Tongue (tissue), 3 donors: ENCODE measurements at places on chromosomes 6 and 20.

- no peak for DNase-seq
These were observed 10.1 kb upstream of the RTF2 start for GRCh38 chr20:56458206-56458821.

- no peak for DNase-seq
These were observed 20.5 kb downstream of the PTK7 start for GRCh38 chr6:43096451-43097097.

GRCh38 chr6:14031516-14031915, 86.1 kb upstream of the CD83 start:
- no peak for DNase-seq

DNA sequence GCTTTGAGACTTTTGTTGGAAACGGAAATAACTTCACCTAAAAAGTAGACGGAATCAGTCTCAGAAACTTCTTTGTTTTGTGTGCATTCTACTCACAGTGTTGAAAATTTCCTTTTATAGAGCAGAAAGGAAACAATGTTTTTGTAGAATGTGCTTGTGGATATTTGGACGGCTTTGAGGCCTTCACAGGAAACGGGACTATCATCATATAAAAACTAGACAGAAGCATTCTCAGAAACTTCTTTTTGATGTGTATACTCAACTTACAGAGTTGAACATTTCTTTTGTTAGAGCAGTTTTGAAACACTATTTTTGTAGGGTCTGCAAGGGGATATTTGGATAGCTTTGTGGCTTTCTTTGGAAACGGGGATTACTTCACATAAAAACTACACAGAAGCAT, 627.5 kb upstream of the ZNF337 start:
- no peak for DNase-seq

GRCh38 chr6:143349530-143349929, 101.0 kb downstream of the ADAT2 start:
- DNase-seq = no peak

DNA sequence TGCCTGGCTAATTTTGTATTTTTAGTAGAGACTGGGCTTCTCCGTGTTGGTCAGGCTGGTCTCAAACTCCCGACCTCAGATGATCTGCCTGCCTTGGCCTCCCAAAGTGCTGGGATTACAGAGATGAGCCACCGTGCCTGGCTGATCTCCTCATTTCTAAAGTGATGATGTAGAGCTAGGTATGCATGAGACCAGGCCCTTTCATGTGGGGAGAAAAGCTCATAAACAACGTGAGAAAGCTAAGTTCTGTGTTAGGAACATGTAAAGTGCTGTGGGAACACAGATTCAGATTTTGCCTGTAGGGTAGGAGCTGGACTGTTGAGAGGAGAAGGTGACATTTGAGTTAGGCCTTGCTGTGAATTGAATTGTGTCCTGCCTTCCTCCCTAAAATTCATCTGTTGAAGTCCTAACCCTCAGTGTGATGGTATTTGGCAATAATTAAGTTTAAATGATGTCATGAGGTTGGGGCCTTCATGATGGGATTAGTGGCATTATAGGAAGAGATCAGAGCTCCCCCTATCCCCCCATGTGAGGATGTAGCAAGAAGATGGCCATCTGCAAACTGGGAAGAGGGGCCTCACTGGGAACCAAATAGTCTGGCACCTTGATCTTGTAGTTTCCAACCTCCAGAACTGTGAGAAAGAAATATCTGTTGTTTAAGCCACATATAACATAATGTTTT, 49.2 kb downstream of the SCAND1 start:
- no peak for DNase-seq

- peak; percentile 88 for DNase-seq
These were observed 50.7 kb upstream of the INSM1 start for GRCh38 chr20:20317195-20317594.

DNA sequence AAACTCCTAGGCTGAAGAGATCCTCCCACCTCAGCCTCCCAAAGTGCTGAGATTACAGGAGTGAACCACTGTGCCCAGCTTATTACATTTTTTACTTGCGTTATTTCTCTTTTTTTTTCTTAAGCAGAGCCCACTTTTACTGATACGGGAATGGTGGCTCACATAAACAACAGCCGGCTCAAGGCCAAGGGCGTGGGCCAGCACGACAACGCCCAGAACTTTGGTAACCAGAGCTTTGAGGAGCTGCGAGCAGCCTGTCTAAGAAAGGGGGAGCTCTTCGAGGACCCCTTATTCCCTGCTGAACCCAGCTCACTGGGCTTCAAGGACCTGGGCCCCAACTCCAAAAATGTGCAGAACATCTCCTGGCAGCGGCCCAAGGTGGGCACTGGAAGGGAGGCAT, 10.5 kb downstream of the CAPN11 start:
- peak; percentile 56 for DNase-seq

GRCh38 chr6:55756531-55757031, 118.8 kb downstream of the BMP5 start:
- DNase-seq = no peak

- no peak for DNase-seq
These were observed at the start of gene TPMT for GRCh38 chr6:18154507-18155149. Gene TPMT, minus strand, starts transcription at chr6:18155077. Its CDS starts 5,950 bp downstream, at chr6:18149127.

- DNase-seq = no peak
These were observed 12.9 kb downstream of the SOD2 start for GRCh38 chr6:159680104-159680503.

DNA sequence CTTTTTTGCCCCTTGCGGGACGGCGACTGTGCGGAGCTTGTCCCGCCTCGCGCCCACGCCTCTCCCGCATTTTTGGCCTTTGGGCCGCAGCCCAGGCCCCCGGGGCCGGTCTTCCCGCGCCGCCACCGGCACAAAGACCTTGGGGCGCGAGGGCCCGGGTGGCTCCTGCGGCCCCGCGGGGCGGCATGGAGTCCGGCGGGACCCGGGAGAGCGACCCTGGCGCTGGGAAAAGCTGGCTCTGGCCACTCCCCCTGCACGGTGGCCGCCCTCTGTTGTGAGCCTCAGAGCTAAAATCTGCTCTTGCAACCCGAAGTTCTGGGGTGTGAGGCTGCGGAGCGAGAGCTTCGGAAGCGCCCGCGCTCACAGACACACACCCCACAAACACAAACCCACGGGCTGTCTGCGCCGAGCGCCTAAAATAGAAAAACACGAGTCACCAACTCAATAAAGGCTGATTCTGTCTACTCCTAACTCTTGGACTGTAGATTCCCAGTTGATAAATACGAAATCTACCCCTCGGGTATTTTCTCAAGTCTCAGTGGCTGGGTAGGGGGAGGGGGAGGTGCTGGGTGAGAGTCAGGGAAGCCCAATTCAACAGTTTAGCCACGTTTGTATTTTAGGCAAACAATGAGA, 496 bp upstream of the BEND3 start:
- peak; percentile 69 for DNase-seq

DNA sequence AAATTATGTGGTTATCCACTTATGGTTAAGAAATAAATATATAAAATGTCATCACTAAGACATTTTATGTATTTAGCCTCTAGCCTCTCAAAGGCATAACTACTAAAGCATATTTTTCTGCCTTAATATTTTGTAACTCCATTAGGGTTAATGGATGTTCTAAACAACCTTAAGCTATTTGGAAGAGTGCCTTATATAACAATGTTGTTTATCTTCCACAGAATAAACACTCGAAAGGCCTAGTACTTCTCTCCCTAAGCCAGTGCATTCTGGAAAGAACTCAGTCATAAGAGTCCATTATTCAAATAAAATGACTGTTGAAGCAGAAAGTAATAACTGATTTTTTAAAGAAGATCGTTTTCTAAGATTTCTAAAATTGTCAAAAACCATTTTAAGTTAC, 15.0 kb upstream of the PRIM2 start:
- DNase-seq = no peak

DNA sequence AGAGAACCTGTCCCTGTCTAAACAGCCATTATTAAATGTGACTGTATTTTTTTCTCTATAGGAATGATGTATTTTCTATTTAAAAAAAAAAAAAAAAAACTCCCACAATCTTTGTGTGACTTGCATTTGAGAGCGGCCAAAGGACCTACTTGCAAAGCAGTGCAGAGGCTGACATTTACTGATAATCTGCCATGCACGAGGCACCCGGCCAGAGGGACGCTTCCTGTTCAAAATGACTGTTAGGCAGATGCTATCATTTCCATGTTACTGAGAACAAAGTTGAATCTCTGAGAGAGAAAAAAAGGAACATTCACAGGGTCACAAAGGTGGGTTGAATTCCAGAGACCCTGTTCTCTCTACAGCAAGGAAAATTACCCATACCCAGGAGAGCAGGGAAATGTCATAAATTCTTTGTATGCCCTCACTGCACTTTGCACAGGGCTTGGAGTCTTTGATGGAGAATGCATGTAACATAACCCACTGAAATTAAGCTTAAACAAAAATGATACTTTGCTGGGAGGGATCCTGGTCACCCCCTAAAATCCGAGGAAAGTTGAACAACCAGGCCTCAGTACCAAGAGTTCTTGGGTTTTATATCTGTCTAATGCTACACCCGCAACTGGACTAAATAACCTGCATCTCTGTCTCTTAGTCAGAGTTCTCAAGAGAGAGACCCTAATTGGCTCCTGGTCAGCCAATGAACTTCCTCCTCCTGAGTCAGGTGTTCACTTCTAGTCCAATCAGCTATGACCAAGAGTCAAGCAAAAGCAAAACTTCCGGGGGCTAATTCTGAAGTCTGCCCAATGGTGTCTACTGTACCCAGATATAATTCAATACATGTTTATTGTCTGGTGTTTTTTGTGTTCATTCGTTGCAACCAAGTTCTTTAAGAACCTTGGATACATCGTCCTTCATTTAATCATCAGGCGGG, 61.2 kb downstream of the GCLC start:
- no peak for DNase-seq

DNA sequence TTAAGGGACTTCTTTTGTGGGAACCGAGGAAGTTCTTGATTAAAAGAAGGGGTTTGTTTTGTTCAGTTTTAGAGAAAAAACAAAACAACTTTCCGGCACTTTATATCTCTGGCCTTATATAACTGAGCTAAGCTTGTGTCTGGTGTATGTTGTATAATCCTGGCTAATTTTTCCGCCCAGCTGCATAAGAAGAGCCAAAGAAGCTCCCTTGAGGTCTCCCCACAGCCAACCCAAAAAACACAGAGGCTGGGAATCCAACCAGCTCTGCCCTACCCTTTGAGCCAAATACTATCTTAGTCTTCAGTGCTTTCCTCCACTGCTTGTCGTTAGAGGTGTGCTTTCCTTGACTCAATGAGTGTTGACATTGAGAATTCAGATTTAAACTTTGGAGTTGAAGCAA, 45.5 kb upstream of the RNF146 start:
- peak; percentile 8 for DNase-seq

GRCh38 chr6:143064951-143065683, 4.4 kb downstream of the AIG1 start:
- DNase-seq = no peak

- peak; percentile 94 for DNase-seq
These were observed 11.2 kb downstream of the TLDC2 start for GRCh38 chr20:36886859-36887751.

GRCh38 chr6:85669735-85670194, 27.1 kb upstream of the SYNCRIP start:
- no peak for DNase-seq

GRCh38 chr6:115882771-115883170, 177.9 kb downstream of the FRK start:
- no peak for DNase-seq

GRCh38 chr6:111030008-111031007, 48.5 kb downstream of the RPF2 start:
- peak; percentile 78 for DNase-seq

- DNase-seq = no peak
These were observed 12.1 kb downstream of the CEP85L start for GRCh38 chr6:118639054-118639964.

DNA sequence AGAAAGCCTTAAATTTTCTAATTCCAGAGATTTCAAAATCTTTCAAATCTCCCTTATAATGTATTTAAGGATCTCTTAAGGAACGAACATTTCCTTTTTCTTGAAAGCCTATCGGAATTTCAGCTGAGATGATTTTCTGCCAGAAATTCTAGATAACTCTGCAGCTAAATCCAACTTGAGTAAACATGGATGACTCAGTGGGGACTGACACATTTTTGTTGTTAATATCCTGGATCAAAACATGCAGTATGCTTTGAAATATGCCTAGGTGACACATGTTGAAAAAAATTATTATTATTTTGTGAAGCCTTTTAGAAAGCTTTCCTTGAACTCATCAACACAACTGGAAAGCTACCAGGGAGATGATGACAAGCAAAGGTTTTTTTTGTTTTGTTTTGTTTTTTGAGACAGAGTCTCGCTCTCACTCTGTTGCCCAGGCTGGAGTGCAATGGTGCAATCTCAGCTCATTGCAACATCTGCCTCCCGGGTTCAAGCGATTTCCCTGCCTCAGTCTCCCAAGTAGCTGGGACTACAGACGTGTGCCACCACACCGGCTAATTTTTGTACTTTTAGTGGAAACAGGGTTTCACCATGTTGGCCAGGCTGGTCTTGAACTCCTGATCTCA, 140.1 kb upstream of the SNX9 start:
- DNase-seq = no peak

GRCh38 chr6:139174961-139175360, 40.1 kb downstream of the HECA start:
- DNase-seq = no peak

GRCh38 chr20:12605751-12606150, 403.0 kb upstream of the SPTLC3 start:
- DNase-seq = no peak

- DNase-seq = peak; percentile 38
These were observed 282.2 kb upstream of the PRND start for GRCh38 chr20:4439461-4439860.

DNA sequence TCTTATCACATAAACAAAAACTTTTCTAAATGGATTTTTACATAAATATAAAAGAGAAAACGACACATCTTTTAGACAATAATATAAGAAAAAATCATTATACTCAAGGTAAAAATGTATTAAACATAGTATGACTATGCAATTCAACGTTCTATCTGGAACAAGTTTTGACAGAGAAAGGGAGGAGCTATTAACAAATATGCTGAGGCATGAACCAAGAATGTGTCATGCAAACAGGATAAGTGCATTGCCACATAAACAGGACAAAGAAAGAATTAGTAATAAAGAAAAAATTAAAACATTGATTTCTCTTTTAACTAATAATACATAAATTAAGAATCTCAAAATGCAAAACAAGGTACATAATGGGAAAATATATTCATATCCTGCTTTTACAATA, 1353.4 kb upstream of the GJE1 start:
- no peak for DNase-seq
